ENCODE measurements at places on chromosomes 1 and 21.

- no peak for DNase-seq
Measured at GRCh38 chr1:56258371-56258770, 321.0 kb downstream of the PLPP3 start.

GRCh38 chr1:48051466-48052126, 54.4 kb upstream of the TRABD2B start:
- DNase-seq: no peak

- no peak for DNase-seq
Measured at GRCh38 chr1:92844439-92844838, 12.6 kb downstream of the RPL5 start.

DNA sequence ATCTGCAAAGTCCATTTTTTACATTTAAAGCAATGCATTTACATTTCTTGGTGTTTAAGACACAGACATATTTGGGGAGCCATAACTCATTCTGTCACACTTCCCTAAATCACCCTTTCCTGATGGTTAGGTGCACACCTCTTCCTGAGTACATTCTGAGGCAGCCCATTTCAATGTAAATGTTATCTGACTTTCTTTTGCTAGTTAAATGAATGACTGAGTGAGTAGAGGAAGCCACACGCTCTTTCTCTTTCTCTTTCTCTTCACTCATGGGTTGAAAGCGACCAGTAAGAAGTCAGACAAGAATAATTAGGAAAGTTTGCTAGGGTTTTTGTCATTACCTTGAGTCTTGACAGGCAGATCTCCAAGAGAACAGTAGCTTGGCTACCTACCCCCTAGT, 143.1 kb downstream of the S1PR1 start:
- DNase-seq: no peak

GRCh38 chr1:226902601-226903000, 32.2 kb downstream of the PSEN2 start:
- no peak for DNase-seq

DNA sequence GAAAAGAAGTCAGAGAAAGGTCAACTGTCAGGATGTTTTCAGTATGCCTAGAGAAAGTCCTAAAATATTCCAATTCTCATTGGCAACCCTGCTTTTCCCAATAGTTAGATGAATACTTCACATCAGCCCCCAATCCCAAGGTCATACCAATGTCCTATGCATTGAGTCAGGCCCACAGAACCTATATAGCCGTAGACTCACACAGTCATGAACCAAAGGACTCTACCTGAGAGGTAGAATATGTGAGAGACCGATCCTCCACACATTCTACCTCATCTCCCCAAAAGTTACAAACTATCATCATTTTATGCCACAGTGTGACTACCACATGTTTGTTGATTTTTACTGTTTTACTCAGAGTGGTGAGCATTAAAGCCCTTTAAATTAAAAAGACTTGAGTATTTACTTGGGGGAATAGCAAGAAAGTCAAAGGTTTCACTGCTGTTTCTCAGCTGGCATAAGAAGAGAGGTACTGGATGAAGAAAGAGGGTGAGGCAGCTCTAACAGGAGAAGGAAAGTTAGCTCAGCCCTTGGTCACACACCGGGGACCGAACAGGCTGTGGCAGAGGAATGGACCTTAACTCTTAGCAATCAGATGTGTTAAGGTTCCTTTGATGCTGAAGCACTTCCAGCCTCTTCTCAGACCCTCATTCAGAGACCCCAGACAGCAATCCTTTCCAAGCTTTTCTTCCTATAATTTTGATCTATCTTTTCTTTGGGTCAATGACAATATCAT, 937 bp downstream of the CD48 start:
- DNase-seq: no peak

DNA sequence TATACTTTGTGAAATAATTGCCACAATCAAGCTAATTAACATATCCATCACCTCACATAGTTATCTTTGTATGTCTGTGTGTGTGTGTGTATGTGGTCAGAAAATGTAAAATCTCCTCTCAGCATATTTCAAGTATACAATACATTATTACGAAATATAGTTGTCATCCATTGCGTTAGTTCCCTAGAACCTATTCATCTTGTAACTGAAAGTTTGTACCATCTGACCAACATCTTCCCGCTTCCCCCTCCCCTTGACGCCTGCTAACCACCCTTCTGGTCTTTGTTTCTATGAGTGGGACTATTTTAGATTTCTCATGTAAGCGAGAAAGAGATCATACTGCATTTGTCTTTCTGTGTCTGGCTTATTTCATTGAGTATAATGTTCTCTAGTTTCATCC, 455.3 kb downstream of the KCNT2 start:
- DNase-seq: no peak

GRCh38 chr1:95438218-95438948, 204.4 kb downstream of the RWDD3 start:
- DNase-seq: no peak

DNA sequence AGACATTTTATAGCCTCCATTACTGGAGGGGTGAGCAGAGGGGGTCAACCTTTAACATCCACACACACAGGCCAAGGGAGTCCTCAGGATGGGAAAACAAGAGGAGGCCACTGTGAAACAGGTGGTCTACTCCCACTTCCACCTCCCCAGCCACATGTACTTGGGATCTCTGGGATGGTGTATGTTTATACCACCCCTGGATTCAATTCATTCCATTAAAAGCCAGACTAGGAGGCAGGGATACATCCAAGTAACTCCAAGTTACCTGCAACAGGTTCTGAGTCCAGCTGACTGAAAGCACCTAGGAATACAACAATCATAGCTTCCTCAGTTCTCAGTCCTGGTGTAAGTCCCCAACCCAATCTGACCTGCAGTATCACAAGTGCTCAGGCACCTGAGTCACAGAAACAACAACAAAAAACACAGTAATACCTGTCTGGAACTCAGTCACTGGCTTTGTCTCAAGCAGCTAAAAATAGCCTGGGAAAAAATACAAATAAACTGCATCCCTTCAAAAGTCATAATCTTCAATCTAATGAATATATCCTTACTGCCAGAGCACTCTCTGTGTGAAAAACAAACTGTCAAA, 9.8 kb downstream of the ERI3 start:
- DNase-seq: peak; percentile 54

GRCh38 chr1:3611170-3612019, at the start of gene MEGF6:
TSS of gene MEGF6 (minus strand) at chr1:3611508. CDS start at chr1:3611268, 240 bp downstream.
- no peak for DNase-seq

DNA sequence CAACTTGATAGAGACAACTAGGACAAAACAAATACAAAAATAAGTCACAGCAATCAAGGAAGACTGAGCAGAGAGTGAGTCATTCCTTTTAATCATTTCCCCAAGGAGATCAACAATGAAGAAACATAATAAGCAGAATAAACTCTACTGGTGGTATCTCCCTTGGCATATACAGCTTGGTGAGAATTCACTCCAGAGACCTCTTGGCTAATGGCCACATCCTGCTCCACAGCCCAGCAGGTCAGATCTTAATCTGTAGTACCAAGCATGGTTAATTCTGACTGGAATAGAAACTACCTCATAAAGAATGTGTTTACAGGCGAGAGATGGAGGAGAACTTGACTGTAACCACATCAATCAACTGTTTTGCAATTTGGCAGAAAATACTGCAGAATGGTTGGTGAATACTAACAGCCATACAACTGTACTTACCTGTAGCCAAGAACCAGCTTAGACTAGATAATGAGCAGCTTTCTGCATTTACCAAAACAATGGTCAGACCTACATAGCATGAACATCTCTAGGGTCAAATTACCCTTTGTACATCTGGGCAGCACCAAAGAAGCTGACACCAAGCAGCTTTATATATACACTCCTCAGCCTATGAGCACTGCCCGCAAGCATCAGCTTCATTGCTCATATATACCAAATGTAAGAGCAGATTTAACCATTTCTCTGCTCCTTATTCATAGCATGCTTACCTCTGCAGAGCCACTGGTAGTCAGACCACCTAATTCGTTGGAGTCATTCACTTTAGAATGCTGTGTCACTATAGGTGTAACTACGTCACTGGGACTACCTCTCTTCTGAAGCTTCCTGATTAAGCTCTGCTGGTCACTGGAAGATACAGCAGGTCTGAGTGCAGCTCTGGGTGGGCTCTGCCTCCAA, 51.0 kb downstream of the KIAA0319L start:
- DNase-seq: peak; percentile 71

DNA sequence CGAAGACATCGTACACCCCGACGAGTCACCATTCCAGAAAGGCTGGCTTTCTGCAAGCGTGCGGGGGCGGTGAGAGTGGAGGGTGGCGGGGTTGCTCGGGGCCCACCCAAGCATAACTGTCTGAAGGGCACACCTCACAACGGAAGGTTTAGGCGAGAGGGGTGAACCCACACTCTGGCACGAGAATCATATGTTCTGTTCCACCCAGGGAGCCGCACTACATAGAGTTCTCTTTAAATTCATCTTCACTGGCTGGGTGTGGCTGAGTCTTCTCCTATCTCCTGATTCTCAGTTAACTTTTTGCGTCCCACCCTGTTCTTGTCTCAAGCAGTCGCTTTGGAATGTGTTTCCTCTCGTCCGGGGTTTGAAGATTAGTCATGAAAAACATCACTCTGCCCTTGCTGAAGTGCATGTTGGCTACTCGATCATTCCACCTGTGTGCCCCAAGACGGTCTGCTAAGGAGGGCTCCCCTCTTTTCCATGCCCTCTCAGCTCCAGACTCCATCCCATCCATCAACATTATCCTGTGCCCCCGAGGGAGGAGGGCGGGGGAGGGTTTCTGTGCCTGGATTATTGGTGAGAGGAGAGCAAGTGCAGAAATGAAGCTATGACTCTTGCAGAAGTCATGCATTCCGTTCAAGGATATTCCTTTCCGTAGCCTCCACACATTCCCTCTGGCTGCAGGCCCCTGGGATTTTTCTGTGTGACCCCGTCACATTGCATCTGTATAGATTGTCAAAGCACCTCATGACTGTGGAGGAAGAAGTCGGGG, 53.5 kb upstream of the CD34 start:
- DNase-seq: peak; percentile 77

- no peak for DNase-seq
Measured at GRCh38 chr1:244165021-244165420, 113.9 kb downstream of the ZBTB18 start.

DNA sequence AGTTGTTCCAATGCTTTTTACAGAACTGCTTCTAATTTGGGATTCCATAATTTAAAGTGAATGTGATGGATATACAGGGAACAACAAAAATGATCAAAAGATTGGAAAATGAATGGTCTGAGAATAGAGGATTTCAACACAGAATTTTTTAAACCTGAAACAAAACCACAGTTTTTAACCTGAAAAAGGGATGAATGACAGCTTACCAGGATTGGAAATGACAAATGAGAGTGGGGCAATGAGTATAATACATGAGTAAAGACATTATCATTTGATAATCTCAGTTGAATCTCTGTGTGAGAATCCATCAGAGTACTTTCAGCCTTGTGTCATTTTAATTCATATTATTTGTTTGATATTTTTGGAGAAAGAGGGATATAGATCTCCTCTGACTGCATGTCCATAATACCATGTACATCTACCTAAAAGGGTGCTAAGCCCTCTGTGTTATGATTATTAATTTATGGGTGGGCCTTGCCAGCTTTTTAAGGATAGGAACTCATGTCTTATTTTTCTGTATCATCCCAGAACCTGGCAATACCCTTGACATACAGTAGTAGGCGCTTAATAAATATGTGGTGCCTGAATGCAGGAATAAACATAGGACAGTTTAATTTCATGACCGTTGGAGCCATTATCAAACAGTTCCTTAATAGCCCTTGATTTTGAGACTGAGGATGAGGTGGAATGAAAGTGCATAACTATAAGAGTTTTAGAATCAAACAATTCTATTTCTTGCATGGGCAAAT, 12.4 kb upstream of the ATP6V1G3 start:
- no peak for DNase-seq

GRCh38 chr1:91427741-91428140, 23.1 kb upstream of the HFM1 start:
- no peak for DNase-seq

GRCh38 chr1:236808005-236808404, 12.9 kb downstream of the MTR start:
- DNase-seq: no peak

DNA sequence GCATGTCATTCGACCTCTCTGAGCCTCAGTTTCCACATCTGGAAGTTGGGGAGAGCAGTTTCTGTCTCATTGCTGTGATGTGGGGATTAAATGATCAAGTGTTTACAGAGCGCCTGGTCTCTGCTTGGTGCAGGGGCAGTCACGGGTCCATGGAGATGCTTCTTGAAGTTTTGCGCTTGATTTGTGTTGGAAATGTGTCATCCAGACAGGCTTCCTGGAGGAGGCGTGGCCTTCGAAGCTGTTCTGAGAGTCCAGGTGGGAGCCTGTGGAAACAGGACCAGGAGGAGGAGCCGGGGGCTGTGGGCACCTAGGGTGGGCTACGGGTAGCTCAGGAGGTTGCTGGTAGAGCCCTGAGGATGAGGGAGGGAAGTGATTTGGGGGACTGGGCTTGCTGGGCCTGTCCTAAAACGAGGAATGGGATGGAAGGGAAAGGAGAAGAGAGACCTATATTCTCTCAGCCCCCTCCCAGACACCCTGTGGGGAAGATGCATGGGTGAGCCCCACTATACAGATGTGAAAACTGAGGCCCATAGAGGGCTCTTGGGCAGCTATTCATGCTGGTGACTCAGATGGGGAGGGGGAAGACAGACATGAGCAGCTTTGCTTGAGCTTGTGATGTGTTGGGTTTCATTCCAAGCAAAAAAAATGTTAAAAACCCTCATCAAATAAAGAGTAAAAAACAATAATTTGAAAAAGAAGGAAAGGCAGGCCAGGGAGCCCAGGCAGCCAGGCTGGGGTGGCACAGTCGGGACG, 107.2 kb upstream of the WNT4 start:
- DNase-seq: no peak

GRCh38 chr1:155976913-155977689, 1.2 kb downstream of the ARHGEF2 start:
- no peak for DNase-seq

- no peak for DNase-seq
Measured at GRCh38 chr1:167532964-167533824, 14.9 kb upstream of the CD247 start.

DNA sequence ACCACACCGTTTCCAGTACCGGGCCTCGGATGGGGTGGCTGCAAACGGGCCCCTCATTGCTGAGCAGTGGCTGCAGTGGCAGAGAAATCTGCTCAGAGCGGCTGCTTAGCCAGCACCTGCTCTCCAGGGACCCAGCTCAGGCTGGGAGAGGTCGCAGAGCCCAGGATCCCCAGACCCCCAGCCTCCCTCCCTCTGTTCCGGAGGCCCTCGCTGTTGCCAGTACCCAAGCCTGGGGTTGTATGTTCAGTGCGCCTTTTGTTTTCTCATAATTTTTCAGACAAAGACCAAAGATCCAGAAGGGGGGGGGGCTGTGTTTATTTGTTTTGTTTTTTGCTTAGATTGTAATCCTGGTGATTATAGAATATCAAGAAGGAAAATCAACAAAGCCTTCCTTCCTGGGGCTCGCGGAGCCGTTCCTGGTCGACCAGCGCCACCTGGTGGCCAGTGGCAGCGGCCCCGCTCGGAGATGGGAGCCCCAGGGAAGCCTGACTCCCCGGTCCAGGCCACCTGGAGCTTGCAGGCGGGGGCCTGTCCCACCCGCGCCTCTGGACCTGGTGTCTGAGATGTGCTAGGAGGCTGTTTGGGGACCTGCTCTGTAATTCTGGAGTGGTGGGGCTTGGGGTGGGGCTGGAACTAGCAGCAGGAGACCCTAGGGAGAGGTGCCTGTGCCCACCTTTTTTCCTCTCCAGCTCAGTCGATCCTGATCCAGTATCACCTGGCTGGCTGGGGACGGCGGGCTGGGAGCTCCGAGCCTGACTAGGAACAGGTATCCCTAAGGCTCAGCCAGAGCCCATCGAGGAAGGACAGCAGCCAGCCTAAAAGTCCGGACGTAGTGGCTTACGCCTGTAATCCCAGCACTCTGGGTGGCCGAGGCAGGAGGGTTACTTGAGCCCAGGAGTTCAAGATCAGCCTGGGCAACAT, 123.9 kb upstream of the VAMP3 start:
- DNase-seq: peak; percentile 8

GRCh38 chr1:59165353-59165752, 131.5 kb upstream of the FGGY start:
- DNase-seq: no peak
